ENCODE measurements at places on chromosomes 12 and 14.

GRCh38 chr12:121124402-121125109 is 8.1 kb upstream of the P2RX7 start:
- H3K4me1 ChIP-seq = no peaks in the 10 kb centered on the region
- no peaks in the 10 kb centered on the region for H3K36me3 ChIP-seq
- no peaks in the 10 kb centered on the region for H3K27me3 ChIP-seq
- no peak overlapping the region for H3K4me3 ChIP-seq
- DNase-seq = no peak
- H3K27ac ChIP-seq = no peak overlapping the region

DNA sequence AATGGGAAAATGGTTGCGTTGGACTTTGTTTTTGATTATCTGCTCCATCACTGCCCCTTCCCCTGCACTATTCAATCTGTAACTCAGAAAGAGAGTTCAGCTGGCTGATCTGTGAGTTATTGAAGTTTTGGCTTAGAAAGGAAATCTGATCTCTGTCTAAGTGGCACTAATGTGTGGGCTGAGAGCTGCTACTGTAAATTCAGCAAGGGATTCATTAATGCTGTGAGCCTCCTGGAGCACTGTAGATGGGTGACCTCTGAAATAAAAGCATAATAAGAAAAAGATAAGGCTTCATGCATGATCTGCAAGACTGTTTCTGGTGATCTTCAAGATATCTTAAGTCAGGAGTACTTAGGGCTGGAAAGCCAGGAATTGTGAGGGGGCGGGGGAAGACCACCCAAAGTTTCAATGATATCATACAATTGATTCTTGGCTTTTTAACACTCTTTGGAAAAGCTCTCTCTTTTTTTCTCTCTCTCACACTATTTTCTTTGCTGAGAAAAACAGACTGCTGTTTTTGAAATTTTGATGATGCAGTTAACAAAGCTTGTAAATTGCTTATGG is 101.1 kb downstream of the C12orf75 start:
- DNase-seq = no peak
- no peak overlapping the region for H3K4me3 ChIP-seq
- H3K27me3 ChIP-seq = no peaks in the 10 kb centered on the region
- no peaks in the 10 kb centered on the region for H3K36me3 ChIP-seq
- H3K4me1 ChIP-seq = no peaks in the 10 kb centered on the region

GRCh38 chr12:19654650-19655376 is 215.5 kb downstream of the AEBP2 start:
- H3K36me3 ChIP-seq = no peaks in the 10 kb centered on the region
- H3K27ac ChIP-seq = no peak overlapping the region
- DNase-seq = no peak
- no peaks in the 10 kb centered on the region for H3K27me3 ChIP-seq

DNA sequence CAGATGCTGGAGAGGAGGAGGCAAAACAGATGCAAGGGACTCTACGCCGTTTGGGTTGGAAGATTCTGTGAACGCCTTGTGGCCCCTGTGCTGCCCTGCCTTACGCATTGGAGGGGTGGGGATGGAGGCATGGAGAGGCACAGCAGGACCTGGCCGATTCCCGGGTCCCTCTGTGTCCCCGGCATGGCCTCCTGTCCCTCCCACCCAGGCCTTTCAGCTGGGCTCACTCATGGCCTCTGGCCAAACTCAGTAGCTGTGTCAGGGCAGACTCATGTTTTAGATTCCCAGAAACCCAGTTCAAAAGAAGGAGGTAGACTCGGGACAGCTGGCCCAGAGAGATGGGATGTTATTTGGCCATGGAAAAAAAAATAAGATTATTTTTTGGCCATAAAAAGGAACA is 40.1 kb downstream of the TESC start:
- no peak for DNase-seq
- no peaks in the 10 kb centered on the region for H3K27me3 ChIP-seq
- H3K36me3 ChIP-seq = no peaks in the 10 kb centered on the region
- H3K4me3 ChIP-seq = no peak overlapping the region
- no peaks in the 10 kb centered on the region for H3K4me1 ChIP-seq

GRCh38 chr12:25615119-25615518 is 62.0 kb upstream of the LMNTD1 start:
- no peaks in the 10 kb centered on the region for H3K4me1 ChIP-seq
- H3K27ac ChIP-seq = no peak overlapping the region
- no peaks in the 10 kb centered on the region for H3K36me3 ChIP-seq
- DNase-seq = no peak
- no peaks in the 10 kb centered on the region for H3K27me3 ChIP-seq
- no peak overlapping the region for H3K4me3 ChIP-seq

DNA sequence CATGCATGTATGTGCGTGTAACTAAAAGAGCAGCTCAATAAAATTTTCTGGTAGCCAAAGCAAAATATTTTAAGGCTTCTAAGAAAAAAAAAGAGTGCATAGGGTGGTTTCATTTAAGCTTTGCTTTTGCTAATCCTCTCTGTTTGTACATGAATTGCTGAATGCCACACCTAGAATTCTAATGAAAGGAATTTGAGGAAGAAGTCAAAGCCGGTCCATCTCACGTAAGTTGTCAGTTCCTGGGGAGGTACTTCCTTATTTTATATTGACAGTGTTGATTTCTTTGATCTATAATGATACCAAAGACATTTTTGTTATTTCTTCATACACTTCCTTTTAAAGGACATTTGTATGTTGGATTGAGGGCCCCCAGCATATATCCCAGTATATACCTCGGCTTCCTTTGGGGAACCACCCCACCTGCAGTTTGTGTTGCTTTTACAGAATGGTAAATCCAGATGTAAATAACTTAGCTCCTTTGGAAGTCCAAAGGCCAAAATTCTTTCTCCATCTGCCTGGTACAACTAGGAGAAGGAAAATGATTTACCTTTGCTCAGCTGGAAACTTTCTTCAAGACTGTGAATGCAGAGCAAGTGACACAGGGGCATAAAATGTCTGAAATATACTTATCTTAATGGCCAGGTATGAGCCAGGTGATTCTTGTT is 420.9 kb upstream of the ATP2B1 start:
- no peak overlapping the region for H3K4me3 ChIP-seq
- no peaks in the 10 kb centered on the region for H3K27me3 ChIP-seq
- DNase-seq = no peak
- no peak overlapping the region for H3K27ac ChIP-seq

DNA sequence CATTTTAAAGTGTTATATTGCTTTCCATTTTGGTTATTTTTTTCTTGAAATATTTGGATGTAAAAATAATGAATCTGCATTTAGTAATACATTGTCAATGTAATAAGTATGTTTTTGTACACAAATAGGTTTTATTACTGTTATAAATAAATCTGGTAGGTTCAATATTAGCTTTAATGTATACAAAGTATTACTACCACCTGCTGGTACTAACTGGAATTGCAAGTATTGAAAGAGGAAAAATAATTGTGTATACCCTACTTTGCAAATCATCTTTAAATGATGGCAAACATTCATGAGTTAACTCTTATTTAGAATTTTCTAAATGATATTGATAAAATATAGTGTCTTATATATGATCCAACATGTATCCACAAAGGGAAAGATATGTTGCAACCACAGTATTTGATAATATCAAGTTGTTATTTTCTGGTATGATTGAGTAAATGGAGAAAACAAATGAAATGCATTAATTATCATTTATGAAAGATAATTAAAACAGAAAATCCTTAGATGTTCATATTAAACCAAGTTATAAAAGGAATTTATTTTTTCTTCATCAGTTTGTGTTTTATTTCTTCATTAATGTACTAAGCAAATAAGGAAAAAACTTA is 3.2 kb downstream of the OR4K2 start:
- H3K4me3 ChIP-seq = no peak overlapping the region
- H3K4me1 ChIP-seq = no peaks in the 10 kb centered on the region
- H3K27ac ChIP-seq = no peak overlapping the region
- no peak for DNase-seq
- no peaks in the 10 kb centered on the region for H3K36me3 ChIP-seq

DNA sequence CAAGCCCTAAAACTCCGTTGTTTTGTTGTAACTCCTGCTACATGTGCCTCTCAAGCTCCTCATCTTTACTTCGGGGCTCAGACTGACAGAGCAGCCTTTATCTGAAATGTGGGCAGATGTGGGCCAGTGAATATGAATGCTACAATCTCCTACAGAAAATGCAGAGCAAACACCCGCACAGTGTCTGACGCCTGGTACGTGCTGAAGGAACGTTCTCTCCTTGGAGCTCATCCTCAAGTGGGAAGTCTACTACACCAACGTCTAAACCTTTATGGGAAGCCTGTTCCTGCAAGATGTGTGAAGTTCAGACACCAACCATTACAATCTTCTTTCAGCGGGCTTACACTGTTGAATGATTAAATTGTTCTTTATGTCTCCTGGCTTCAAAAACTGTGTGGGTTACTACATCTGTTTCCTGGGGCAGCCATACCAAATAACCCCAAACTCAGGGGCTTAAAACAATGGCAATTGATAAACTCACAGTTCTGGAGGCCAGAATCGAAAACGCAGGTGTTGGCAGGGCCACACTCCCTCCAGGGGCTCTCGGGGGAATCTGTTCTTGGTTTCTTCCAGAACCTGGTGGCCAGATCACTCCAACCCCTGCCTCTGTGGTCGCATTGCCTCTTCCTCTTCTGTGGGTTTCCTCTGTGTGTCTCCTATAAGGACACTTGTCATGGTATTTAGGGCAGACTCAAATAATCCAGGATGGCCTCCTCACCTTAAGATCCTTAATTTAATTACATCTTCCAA is 179.7 kb upstream of the PLXNC1 start:
- no peaks in the 10 kb centered on the region for H3K27me3 ChIP-seq
- H3K36me3 ChIP-seq = no peaks in the 10 kb centered on the region
- no peak for DNase-seq
- no peak overlapping the region for H3K27ac ChIP-seq
- no peak overlapping the region for H3K4me3 ChIP-seq
- peaks cover 18% of the 10 kb centered on the region for H3K4me1 ChIP-seq

DNA sequence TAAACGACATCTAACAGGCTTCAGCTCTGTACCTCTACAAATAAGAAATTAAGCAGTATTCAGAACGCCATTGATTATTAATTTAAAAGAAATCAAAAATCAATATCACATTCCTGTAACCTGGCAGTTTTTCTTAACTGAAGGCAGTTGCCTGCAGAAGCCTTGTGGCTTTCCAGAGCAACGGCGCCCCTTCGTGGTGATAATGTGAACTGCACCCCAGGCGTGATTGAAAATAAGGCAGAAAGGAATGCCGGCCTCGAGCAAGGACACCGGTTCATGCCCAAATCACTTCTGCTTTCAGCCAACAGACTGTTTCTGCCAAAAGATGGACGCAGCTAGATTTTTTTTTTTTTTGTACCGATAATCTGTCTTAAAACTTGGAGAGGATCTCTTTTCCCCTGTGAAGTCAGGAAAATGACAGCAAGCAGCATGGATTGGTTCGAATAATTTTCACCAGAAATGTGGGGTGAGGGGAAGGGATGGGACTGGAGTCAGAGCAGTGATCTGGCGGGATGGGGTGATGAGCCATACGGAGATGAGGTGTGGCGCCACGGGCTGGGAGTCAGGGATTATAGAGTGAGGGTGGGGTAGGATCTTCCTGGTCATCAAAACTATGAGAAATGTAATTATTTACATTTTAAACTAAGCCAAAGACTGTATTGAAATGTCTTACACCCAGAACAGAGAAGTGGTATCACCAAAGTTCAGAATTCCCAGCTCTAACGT is 473.0 kb downstream of the DPF3 start:
- peak; percentile 76 for DNase-seq
- no peaks in the 10 kb centered on the region for H3K27me3 ChIP-seq
- H3K4me1 ChIP-seq = no peaks in the 10 kb centered on the region

GRCh38 chr12:13175499-13175898 is 21.0 kb upstream of the EMP1 start:
- no peaks in the 10 kb centered on the region for H3K36me3 ChIP-seq
- H3K27me3 ChIP-seq = no peaks in the 10 kb centered on the region
- DNase-seq = no peak

GRCh38 chr14:104420990-104421389 is 158.6 kb upstream of the C14orf180 start:
- DNase-seq = no peak
- no peak overlapping the region for H3K4me3 ChIP-seq
- no peaks in the 10 kb centered on the region for H3K4me1 ChIP-seq
- H3K27me3 ChIP-seq = peaks cover 7% of the 10 kb centered on the region
- H3K36me3 ChIP-seq = no peaks in the 10 kb centered on the region
